ENCODE measurements at places on chromosomes 5 and 9.

DNA sequence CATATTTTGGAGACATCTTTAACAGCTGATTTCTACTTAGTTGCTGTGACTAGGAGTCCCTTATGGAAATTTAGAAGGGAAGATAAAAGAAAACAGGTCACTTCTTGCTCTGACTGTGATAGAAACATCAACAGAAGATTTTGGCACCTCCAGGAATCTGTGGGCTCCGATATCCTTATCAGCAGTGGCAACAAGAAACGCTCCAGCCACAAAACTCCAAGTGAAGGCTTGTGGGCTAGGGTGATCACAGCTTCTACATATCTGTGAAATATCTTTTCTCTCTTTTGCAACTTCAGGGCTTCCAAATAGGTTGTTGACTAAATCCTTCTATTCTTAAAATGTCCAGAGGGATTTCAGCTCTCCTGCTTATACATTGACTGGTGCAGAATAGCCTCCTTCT lies 1625.5 kb upstream of the CDH6 start:
- no peak for DNase-seq

DNA sequence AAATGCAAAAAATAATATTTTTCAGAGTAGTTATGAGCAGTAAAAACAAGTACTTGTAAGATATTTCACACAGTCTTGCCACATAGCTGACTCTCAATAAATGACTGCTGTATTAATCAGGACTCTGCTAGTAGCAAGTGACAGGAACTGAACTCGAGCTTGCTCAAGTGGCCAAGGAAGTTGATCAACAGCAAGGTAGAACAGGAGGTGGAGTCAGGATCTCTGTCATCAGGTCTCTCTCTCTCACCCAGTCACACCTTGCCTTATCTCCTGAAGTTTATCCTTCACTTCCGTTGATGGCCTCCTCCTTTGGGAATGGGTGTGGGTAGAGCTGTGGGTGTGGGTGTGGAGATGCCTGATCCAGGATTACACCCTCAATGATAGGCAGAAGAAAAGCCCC lies 107.0 kb downstream of the GPBP1 start:
- no peak for DNase-seq

- peak; percentile 75 for DNase-seq
These were observed 144.4 kb downstream of the SLC12A2 start for GRCh38 chr5:128228008-128228407.

DNA sequence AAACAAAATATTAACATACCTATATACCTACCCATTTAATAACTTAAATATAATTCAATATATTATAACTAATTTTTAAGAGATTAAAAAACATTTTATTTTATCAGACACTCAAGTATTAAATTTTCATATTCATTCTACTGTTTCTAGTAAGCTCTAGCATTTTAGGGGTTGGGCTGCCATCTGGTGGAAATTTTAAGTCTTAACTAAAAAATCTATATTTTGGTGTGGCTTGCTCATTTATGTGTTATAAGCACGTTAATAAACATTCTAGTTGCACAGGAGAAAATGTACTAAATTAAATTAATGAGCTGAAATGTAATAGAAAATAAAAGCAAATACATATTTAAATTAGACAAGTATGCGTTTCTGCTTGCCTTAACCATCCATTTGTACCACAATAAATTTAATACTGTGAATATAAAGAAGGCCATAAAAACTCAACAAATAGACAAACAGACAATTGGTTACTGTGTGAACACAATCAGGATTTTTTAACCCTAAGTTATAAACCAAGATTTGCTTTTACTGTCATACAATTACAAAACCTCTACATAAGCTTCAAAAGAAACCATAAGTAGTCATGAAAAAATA lies 1728.3 kb upstream of the CDH9 start:
- DNase-seq: peak; percentile 8

GRCh38 chr9:114168281-114169028 lies 13.1 kb downstream of the COL27A1 start:
- no peak for DNase-seq

- DNase-seq: no peak
These were observed 54.7 kb downstream of the NAA35 start for GRCh38 chr9:85995599-85995998.

GRCh38 chr5:73007051-73007450 lies 51.2 kb downstream of the FCHO2 start:
- DNase-seq: peak; percentile 6

DNA sequence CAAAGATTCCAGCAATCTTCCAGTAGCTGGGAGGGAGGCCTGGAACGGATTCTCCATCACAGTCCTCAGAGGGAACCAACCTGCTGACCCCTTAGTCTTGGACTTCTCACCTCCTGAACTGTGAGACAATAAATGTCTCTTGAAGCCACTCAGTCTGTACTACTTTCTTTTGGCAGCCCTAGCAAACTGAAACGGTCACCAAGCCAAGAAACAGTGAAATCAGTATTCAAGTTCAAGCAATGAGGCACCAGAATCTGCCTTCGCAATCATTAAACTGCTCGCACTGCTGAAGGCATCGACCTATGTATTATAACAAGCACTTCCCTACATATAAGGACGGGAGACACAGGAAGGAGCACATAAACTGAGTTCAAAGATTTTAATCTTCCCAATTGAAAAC lies 120.6 kb upstream of the PUM3 start:
- no peak for DNase-seq

DNA sequence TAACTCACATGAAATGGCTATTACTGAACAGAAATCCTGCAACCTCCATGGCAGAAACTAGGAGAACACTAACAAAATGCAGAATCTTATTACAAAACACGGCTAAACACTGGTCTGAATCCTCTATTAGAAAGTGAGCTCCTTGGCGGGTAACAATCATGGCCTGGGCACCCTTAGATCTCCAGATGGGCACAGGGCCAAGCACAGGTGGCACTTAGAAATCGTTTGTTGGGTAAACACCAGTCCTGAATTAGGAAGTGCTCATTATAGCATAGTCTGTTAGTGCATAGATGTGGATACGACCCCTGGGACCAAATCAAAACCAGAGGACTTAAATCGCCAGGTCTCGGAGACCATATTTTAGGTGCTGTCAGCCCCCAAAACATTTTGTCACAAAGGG lies 14.4 kb downstream of the VDAC1 start:
- no peak for DNase-seq

DNA sequence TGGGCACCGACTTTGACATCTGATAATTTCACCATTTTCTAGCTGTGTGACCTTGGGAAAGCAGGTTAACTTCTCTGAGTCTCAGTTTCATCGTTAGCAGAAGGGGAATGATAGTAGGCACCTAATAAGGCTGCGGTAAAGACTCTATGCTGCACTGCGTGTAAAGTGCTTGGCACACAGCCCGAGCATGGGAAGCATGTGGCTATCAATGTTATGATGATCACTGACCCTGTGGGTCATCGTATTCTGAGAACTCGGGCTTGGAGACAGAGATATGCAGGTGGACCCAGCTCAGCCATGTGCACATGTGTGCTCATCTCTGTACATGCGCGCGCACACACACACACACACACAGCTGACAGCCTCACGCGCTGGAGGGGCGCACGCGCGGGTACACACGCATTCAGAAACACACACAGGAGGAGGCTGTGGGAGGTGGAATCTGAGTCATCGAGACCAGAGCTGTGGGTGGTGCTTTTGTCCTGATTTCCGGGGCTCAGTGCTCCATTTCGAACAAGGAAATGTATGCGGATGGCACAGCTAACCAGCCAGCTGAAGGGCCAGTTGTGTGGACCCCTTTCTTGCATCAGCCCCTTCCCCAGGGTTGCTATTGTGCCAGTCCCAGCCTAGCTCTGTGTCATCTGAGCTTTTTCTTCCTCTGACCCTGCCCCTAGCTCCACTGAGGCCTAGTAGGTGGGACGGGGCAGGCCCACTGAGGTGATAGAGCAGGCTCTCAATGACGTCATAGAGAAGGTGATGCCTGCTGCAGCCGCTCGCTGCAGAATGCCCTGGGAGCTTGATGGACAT lies 11.1 kb upstream of the ARAP3 start:
- DNase-seq: no peak

- DNase-seq: no peak
These were observed 3.2 kb downstream of the AGTPBP1 start for GRCh38 chr9:85738509-85738908.

DNA sequence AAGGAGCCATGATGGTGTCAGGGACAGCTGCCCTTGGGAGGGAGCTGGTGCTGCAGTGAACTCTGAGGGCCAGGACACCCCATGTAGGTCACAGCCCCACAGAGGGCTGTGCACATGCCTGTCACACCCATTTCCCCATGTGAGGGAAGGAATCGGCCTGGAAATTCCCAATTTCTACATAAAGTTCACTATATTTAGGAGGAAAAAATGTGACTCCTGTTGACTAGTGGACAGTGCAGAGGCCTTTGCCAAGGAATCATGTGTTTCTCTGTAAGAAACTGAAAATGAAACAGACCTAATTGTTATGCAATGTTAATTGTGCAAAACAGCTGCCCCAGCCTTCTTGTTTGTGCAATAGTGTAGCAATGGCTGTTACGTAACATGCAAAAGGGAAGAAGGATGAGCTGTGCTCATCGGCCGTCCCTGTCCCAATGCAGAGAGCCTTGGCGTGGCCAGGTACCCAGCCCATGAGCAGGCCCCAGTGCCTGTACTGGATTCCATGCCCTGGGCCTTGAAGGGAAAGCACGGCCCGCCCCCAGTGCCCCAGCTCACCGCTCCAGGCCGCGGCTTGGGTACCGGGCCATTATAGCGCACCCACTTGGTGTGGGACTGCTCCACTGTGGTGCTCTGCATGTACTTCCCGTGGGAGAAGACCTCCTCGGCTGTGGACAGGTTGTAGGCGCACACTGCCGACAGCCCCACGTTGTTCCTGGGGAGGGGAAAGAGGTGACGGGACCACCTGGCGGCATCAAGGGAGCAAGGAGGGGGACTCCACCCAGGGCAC lies 70.0 kb downstream of the SECISBP2 start:
- DNase-seq: peak; percentile 95

DNA sequence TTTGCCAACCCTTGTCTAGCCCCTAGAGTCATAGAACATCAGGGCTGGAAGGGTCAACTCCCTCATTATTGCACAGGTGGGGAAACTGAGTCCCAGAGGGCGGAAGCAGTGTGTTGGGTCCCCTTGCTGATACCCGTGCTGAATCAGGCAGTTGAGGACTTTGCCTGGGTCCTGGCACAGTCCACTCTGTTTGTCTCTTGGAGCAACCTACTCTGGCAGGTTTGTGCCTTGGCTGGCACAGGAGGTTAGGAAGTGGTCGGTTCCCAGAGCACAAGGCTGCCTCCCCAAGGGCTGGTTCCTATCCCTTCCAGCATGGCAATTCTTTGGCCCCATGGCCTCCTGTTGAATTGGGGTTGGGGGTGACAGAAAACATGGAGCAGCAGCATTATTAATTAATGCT lies 94.5 kb upstream of the SHB start:
- no peak for DNase-seq

- DNase-seq: no peak
These were observed 409.8 kb downstream of the BNC2 start for GRCh38 chr9:16460696-16461095.

- DNase-seq: no peak
These were observed 148.9 kb upstream of the RUSC2 start for GRCh38 chr9:35341021-35341420.

DNA sequence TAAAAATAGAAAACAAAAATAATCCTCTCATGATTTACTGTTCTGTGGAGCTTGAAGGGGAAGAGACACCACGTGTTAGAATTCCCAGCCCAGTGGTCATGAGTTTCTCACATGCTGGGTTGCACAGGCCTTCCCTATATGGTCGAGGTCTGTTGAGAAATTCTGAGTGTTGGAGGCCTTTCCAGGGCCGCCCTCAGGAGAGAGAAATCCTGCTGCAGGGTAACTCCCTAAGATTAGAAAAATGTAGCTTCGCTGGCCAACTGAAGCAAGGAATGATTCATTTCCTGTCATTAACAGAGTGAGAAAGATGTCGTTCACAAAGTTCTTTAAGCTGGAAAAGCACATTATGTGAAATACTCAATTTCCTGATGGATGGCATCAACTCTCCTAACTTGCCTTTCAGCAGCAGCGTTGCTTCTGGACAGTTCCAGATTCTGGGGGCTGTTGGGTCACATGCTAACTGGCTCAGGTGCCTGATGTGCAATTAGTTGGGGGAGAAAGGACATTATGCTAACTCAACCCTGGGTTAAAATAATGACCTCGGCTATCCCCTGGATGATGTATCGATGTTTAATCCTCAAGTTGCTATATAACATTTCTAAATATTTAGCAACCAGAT lies 104.8 kb upstream of the CD180 start:
- DNase-seq: peak; percentile 93

DNA sequence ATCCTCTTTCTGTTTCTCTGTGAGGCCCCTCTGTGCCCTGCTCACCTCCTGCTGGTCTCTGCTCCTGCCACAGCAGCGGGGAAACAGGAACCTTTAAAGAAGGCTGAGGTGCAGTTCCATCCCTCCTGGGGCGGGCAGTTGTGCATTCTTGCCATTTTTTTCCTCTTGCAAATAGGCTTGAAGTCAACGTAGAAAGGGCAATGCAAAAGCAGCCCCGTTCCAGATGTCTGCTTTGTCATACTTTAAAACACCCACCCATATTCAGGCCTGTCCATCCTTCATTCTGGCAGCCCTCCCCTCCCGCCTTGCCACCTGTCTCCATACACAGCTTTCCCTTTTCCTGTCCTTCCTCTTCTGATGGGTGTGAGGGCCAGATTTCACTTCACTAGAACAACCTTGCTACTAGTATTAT lies 65.4 kb upstream of the KLF9 start:
- DNase-seq: peak; percentile 73

DNA sequence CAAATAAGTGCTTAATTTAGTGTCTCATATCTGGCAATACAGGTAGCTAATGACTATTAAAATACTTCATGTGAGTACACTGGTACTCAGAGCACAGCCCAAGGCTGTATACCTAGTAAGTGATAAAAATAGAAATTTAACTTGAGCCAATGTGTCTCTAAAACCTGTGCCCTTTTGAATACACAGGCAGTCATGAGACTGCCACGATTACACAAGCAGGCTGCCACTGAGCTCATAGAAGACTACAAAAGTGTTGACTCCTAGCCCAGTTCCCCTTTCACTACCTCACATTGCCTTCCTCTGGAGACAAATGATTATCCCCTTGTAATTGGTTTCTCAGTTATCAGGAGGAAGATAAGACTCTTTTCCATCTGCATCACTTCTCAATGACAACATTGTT lies 66.3 kb upstream of the PAPPA start:
- peak; percentile 72 for DNase-seq

DNA sequence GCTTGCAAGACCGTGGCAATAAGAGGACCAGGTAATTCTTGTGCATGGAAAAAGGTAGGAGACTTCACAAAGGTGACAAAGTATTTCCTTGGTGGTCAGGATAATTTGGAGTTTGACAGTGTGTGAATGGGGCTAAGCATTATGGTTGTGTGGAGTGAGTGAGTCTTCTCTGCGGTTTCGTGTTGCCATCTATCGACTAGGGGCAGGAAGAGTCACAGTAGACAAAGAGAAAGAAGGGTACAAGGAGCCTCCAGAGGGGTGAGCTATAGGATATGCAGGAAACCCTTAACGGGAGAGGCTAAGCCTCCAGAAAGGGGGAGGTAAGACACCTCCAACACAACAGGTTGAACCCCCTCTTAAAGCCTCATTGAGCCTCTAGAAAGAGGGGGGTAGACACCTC lies 64.0 kb upstream of the RANBP6 start:
- DNase-seq: no peak
